ENCODE measurements at places on chromosomes 1 and 21. TPM values are rescaled to one million over a fixed set of nuclear protein-coding genes. Genes with fewer than 3 reads are reported as not detected.

ERICH3 gene
- total RNA-seq, result 0.09 TPM

ZNF683 gene
- total RNA-seq, result not detected

- no peak for DNase-seq
Observed at GRCh38 chr1:27994060-27994459, 34.3 kb downstream of the XKR8 start.

GRCh38 chr1:187943606-187944403, 1115.1 kb downstream of the PLA2G4A start:
- no peak for DNase-seq

- no peak for DNase-seq
Observed at GRCh38 chr1:15974855-15975254, 1.0 kb downstream of the ZBTB17 start.
